ENCODE measurements at places on chromosomes 7 and 10.

DNA sequence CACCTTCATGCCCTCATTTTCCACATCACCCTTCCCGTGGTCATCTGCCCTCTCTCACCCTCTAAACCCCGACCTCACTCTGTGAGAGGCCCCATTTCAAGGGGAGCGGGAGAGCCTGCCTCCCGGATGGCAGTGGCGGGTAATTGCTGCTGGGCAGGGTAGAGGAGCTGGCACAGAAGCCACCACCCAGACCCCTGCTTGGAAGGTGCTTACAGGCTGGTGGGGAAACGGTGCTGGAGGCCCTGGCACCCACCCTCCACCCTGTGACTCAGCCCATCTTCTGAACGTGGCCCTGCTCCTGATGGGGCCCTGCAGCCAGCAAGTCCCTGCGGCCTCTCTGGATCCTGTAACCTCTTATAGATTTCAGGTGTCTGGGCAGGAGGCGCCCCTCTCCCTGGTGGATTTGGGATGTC lies 10.6 kb upstream of the PWWP2B start:
- DNase-seq = peak; percentile 52

- no peak for DNase-seq
Measured at GRCh38 chr7:99191869-99192596, 15.9 kb downstream of the KPNA7 start.

GRCh38 chr10:43196981-43197833 lies 59.0 kb downstream of the CSGALNACT2 start:
- DNase-seq = no peak

DNA sequence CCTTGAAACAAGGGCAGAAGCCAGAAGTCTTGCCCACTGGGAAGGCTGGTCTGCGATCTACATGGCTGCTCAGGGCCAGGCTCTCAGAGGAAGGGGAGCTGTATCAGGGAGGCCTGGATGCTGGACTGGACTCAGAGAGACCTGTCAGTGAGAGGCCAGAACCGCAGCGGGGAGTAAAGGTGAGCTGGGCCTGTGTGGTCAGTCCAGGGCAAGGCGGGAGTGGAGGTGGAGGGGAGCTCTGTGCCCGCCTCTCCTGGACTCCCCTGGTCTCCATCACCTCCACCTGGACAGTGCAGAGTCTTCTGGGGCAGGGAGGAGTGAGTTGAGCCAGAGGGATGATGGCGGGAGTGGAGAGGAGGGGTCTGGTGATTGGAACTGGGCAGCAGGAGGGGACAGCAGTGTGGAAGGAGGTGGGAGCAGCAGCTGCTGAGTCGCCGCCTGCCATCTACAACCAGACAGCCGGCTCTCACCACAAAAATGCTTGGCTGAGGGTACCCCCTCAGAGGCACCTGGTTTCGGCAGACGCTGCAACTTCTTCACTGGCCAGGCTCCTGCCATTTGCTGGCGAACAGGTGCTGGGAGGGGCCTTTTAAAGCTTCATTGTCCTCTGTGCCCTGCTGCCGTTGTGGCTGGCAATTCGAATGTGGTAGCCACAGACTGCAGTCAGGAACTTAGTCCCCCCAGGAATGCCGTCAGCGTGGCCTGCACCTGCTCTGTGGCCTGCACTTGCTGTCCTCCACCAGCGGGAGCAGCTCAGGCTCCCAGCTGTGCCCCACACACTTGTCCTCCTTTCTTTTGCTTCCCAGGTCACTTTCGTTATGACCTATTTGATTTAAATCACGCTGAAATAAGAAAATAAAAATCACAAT lies 3.5 kb downstream of the RASSF4 start:
- peak; percentile 64 for DNase-seq

GRCh38 chr7:114085313-114085591 lies 166.4 kb upstream of the PPP1R3A start:
- peak; percentile 60 for DNase-seq

GRCh38 chr7:149870701-149871483 lies 2.9 kb upstream of the ATP6V0E2 start:
- DNase-seq = no peak

- DNase-seq = no peak
Measured at GRCh38 chr7:151361193-151361959, 19.8 kb downstream of the NUB1 start.

DNA sequence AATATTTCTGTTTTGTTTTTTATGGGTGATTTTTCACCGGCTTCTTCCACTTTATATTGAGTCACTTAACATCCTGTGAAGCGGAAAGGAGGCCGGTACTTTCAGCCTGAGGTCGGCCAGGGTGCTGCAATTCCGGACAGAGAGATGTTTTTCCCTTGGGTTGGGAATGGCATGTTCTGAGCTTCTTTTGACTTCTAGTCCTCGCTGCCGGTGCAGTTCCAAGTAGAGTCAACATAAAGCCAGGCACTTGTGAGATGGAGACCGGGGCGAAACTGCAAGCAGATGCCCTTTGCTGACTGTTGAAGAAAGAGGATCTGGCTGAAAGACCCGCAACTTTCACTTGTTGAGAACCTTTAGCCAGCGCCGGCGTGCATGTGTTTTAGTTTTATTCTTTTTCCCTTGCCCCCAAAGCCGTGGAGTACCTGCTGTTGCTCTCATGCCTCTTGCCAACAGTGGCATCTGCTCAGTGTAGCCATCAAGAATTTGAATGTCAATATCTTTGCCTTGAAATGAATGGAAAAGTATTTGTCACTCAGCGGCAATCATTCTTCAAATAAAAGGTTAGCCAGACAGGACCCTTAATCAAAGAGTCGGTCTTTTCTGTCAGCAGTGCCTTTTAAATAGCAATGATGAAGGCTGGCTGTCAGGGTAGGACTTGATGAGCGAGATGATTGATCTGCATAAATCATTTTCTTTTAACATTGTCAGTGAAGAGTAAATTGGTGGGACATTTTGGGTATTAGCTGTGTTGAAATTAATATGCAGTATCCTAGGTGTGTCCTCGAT lies 351.2 kb downstream of the LRMDA start:
- no peak for DNase-seq

- no peak for DNase-seq
Measured at GRCh38 chr7:70758646-70759045, 373.3 kb upstream of the GALNT17 start.

- no peak for DNase-seq
Measured at GRCh38 chr10:74898201-74898976, 72.0 kb downstream of the KAT6B start.

GRCh38 chr10:124568339-124568738 lies 106.7 kb downstream of the LHPP start:
- peak; percentile 63 for DNase-seq

DNA sequence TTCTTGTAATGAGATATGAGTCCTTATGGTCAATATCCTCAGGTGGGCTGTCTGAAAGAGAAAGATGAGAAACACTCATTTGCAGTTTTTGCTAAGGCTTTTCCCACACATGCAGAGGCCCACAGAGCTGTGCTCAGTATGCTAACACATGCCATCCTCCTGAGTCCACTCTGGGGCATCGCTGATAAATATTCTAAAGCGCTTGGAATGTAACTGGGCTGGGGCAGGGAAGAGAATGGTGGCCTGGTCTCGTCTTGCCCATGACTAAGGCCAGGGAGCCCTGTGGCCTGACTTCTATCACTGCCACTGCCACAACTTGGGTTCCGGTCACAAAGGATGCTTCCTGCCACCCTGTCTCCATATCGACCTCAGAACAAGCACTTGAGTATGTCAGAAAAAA lies 199.7 kb upstream of the FRMD4A start:
- no peak for DNase-seq

GRCh38 chr10:62760401-62760800 lies 44.1 kb upstream of the ADO start:
- no peak for DNase-seq

DNA sequence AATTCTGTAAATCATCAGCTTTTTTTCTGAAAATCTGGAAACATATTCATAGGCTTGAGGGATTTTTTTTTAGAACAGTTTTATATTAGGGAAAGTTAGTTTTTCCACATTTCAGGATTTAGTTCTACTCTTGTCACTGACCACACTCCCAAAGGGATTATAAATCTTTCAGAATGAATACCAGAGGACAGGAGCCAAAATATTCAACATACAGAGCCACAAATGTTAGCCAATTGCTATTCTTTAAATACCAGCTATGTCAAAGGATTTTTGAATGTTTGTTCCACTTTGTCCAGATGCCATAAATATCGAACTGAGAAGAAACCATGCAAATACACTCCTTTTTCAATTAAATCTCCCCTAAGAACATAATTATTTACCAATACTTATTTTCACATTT lies 50.7 kb downstream of the ODAD2 start:
- DNase-seq = no peak

- no peak for DNase-seq
Measured at GRCh38 chr7:104206841-104207240, 972 bp downstream of the ORC5 start.

DNA sequence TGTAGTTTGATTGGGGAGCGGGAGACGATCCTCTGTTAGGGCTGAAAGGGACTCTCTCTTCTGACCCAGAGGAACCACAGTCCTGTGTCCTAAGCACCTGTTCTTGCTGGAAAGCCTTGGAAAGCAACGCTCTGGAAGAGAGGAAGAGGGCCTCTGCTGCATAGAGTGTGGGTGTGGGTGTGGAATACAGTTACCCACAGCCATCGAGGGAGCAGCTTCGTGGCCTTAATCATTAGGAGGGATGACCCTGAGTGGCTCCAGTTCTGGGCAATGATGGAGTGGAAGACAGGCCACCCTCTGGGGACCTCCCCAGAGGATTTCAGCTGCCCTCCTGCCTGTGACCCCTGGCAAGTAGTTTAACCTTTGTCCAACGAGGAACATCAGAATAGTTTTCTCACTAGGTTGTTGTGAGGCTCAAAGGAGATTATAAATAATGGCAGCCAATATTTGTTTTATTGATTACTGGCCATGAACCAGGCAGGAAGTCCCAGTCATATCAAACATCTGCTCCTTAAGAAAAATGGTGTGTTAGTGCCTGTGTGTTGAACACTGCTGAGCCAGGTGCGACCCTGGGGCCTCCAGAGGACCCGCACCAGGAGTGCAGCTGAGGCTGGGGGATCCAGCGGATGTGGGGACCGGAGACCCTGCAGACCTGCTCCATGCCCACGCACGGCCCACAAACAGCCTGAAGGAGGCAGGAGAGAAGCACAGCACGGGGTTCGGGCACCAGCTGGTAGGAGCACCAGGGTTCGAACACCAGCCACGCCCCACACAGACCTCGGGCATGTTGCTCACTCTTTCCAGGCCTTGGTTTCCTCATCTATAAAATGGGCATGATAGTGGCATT lies 35.6 kb downstream of the FAM241B start:
- DNase-seq = no peak

GRCh38 chr10:5198386-5198785 lies 1.7 kb downstream of the AKR1C4 start:
- DNase-seq = no peak

DNA sequence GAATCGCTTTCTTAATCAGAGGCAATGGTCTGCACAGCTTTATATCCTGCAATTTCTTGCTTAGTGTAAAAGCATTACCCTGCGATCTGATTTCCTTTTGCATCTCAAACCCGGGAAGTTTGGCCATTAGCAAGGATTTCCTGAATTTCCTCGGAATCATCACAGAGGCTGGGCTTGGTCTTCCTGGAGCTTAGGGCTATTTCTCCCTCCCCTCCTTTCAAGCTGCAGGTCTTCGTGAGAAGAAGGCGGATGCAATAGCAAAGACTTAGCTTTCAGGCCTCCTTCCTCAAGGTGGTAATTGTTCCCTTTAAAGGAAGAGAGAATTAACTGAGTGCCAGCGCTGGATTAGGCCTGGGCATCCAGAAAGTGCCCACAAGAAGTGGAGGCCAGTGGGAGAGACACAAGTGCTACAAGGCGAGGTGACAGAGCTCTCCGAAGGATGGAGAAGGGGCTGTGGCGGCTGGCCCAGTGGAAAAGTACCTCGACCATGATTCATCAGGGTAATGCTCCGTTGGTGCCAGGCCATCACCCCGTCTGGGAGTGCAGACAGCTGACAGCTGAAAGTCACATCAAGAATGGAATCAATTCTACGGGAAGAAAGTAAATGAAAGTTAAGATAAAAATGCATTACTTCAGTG lies 4.0 kb upstream of the ARMS2 start:
- DNase-seq = no peak

- DNase-seq = no peak
Measured at GRCh38 chr7:36204929-36205635, 52.0 kb downstream of the EEPD1 start.

- DNase-seq = peak; percentile 76
Measured at GRCh38 chr10:34815185-34816084, at the start of gene PARD3. TSS of gene PARD3 (minus strand) at chr10:34815296. CDS start at chr10:34814995, 301 bp downstream.

GRCh38 chr10:126634911-126635310 lies 35.6 kb downstream of the C10orf90 start:
- DNase-seq = no peak

- DNase-seq = no peak
Measured at GRCh38 chr7:31145339-31145738, 93.2 kb downstream of the ADCYAP1R1 start.

DNA sequence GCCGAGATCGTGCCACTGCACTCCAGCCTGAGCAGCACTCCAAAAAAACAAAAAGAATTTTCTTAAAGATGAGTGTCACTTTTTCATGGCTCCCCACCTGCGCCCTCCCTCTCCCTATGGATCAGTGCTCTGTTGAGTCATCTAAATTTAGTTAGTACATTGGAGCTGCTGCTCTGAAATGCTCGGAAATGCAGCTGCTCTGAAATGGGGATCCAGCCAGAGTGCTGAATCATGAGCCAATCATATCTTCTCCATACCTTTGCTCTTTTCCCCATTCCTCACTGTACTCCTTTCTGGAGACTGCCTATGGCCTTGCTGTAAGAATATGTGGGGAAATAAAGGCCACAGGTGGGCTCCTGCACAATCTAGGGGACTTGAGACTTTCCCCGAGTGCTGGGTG lies 188.8 kb downstream of the ZNF438 start:
- no peak for DNase-seq

GRCh38 chr7:38660427-38661099 lies 29.4 kb upstream of the AMPH start:
- DNase-seq = peak; percentile 74

- DNase-seq = no peak
Measured at GRCh38 chr7:156832195-156832877, 60.6 kb downstream of the LMBR1 start.

DNA sequence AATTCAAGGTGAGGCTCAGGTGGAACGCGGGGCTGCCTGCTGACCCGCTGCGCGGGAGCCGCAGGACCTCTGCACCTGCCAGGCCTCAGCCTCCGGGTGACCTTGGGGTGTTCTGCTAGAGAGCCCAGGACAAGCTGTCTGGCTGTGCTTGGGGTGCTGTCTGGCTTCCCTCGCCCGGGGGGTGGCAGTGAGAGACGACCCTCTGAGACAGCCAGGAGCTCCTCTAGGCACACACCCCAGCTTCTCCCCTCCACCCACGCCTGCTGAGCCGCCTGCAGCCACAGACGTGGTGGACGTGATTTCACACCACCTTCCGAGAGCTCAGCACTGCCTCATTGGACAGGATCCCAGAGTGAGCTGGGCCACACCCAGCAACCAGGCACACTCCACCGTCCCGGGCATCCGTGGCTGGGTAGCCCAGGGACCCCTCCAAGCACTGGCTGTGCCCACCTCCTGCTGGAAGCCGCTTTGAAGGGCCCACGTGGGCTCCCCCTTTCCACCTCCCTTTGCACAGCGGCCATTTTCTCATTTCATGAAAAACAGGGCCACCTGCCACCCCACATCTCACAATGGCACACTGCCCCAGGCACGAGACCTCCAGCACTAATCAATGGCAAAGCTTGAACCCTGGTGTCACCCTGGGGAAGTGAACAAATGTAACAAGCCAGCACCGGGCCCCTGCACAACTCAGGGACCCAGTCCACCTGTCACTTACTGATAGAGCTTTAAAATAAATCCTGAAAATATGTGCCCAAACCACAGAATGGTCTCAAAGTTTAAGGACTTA lies 35.0 kb downstream of the ZFAND2A start:
- no peak for DNase-seq

Measured in Right ventricle myocardium inferior (tissue), 1 donor.